Stimulated activated CD4-positive, alpha-beta T cell treated with anti-CD3 and anti-CD28 coated beads, Interleukin-12 subunit alpha, Interleukin-12 subunit beta, amount 100 ng/mL, for 24 hours (primary cell): ENCODE measurements at places on chromosomes 3 and 15.

GRCh38 chr3:52270252-52270754 is 8.1 kb downstream of the WDR82 start:
- no peak for DNase-seq

DNA sequence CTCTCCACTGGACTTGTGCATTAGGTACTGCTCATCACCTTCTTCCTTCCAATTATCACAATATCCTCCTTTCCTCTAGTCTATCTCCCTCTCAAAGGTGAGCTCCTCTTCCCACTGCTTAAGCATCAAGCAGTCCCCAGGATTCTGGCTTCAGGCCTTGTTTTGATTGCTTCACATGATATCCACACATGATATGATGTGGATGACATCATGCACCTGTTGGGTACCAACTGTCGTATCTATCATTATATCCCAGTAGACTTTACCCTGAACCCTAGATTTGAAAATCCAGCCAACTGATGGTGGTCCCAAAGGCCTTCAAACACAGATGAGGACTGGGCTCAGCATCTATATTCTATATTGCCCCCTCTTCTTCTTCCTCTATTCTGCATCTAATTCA is 104.9 kb downstream of the MFSD1 start:
- no peak for DNase-seq

GRCh38 chr3:50208677-50209344 is 3.7 kb downstream of the SLC38A3 start:
- DNase-seq: no peak

- no peak for DNase-seq
Observed at GRCh38 chr3:127165694-127166485, 27.0 kb upstream of the PRR23E start.

DNA sequence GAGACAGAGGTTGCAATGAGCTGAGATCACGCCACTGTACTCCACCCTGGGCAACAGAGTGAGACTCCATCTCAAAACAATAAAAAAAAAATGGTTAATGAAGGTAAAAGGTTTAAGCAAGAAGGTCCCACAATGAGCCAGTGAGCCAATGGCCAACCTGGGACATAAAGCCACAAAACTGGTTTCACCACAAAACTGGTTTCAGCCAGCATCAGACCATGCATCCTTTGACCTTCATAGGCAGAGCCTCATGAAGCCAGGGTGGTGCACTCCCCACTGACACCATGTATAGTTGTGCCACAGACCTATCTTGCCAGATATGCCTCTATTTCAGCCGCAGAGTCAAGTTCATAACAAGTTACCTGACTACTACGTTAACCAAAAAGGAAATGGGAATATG is 41.9 kb downstream of the SCAP start:
- no peak for DNase-seq

DNA sequence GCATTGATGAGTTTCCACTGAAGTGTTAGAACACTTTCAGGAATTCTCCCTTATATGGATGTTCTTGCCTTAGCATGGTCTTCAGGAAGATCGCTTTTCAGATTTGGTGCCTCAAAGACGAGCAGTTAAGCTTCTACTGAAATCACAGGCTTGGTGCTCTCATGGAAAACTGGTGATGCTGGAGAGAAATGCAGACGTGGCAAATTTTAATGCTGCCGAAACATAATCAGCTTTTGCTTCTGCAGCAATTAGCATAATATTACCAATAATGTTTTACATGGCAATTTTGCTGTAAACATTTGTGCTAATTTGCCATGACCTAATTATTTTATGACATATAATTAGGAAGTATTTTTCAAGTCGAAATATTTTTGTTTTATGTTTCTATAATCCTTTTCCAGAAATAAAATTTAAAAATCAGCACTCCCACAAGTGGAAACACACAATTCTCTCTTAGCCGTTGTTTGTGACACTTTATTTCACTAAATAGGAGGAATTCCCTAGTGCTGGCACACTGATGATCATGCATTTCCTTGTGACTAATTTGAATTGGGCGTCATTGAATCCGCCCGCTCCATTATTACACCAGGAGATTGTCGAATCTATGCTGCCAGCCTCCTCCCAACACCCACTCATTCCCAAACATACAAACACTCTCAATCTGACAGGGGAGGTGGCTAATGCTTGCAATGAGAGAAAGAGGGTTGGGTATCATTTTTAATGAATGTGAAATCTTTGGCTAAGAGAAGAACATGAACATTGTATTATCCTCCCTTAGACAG is 506.8 kb upstream of the PPP2R3A start:
- DNase-seq: no peak

DNA sequence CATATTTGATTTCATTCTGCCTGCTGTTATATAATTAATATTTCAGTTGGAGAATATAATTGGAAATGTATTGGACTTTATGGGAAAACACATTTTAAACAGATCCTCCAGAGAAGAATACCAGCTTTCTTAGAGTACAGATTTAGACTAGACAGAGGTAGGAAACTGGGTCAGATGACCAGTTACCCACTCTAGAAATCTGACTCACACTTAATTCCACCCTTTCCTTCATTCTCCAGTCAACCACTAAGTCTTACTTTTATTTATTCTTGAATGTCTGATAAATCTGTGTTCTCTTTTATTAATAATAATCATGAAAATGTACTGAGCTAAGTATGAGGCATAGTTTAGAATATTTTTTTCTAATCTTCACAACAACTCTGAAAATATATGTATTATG is 110.7 kb downstream of the LRRC49 start:
- no peak for DNase-seq

GRCh38 chr3:172974969-172975368 is 166.1 kb downstream of the SPATA16 start:
- no peak for DNase-seq

GRCh38 chr15:77628010-77628409 is 4.7 kb downstream of the LINGO1 start:
- no peak for DNase-seq

- DNase-seq: no peak
Observed at GRCh38 chr15:85913461-85913860, 118.7 kb upstream of the KLHL25 start.

GRCh38 chr15:23594252-23594770 is 28.8 kb downstream of the MKRN3 start:
- DNase-seq: no peak

GRCh38 chr3:55440104-55440708 is 46.9 kb downstream of the WNT5A start:
- no peak for DNase-seq

- DNase-seq: peak; percentile 79
Observed at GRCh38 chr3:10248984-10249748, 907 bp downstream of the TATDN2 start.

DNA sequence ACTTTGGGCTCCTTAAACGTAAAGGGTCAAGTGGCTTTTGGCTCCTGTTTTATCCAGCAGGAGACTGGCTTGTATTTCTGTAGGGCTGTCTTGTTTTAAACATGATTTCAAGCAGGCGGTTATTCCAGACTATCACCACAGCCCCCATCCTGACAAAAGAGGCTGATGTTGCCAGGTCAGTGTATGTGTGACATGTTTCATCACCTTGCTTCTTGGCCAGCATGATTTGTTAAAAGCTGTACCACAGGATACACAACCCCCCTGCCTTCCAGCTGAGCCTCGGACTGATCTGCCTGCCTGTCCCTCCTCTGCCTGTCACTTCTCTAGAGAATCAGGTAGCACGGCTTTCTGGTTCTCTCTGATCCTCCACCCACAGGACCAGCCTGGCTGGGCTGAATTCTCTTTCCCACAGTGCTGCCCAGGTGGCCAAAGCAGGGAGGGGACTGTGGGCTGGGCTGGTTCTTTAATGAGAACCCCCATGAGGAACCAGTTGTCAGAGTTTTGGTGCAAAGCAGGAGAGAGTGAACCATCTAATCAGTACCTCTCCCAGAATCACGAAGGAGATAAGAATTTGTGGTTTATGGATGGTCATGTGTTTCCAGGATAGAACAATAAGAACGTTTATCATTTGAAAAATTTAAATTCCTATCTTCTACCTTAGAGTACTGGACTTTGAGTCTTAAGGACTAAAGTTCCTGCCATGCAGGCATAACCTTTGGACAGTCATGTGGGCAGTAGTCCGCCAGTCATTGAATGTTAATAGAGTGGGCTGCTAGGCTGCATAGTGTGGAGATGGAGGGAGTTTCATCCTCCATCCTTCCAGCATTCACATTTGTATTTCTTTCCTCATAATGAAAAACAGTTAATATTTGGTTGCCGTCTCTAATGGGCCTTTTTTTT is 8.8 kb downstream of the ABHD6 start:
- DNase-seq: no peak

- DNase-seq: no peak
Observed at GRCh38 chr15:95880630-95881029, 449.9 kb upstream of the NR2F2 start.

- DNase-seq: no peak
Observed at GRCh38 chr3:9681723-9682081, 21.9 kb upstream of the CPNE9 start.

GRCh38 chr3:38221005-38221404 is 44.6 kb upstream of the SLC22A13 start:
- DNase-seq: no peak
